ENCODE measurements at places on chromosomes 12 and 14.

- DNase-seq: peak; percentile 2
Observed at GRCh38 chr14:50607181-50607580, 47.2 kb downstream of the ATL1 start.

DNA sequence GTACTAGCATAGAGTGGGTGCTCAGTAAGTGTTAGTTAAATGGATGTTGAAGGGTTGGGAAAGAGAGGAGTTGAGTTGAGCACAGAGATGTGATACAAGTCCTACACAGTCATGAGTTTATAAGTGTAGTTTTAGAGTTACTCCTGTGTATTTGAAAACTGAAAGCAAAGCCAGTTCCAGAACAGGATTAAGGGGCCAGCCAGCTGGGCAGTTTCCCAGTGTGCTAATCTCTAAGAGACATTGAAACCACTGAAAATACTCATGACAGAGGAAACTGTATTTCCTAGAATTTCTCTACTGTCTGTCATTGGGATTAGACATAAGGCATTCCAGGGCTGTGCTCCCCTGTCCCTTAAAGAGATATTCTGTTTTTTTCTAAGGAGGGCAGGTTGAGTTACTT, 101.0 kb downstream of the DERA start:
- DNase-seq: peak; percentile 4

- no peak for DNase-seq
Observed at GRCh38 chr14:77120771-77121743, 20.5 kb downstream of the ZDHHC22 start.

DNA sequence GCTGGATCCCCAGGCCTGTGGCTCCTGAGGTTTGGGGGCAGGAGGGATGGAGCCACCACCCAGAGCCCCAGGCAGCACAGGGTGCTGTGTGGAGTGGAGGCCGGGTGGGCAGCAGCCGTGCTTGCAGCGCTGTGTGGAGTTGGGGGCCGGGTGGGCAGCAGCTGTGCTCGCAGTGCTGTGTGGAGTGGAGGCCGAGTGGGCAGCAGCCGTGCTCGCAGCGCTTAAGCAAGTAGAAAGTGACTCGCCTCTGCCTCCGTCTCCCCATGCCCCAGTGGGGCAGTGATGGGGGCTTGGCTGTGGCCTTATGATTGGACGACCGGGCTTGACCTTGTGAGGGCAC, 10.3 kb downstream of the CEP170B start:
- DNase-seq: no peak

GRCh38 chr12:1630827-1631591, 2.0 kb downstream of the WNT5B start:
- no peak for DNase-seq

GRCh38 chr12:87112571-87113345, 856.6 kb upstream of the MGAT4C start:
- DNase-seq: no peak

DNA sequence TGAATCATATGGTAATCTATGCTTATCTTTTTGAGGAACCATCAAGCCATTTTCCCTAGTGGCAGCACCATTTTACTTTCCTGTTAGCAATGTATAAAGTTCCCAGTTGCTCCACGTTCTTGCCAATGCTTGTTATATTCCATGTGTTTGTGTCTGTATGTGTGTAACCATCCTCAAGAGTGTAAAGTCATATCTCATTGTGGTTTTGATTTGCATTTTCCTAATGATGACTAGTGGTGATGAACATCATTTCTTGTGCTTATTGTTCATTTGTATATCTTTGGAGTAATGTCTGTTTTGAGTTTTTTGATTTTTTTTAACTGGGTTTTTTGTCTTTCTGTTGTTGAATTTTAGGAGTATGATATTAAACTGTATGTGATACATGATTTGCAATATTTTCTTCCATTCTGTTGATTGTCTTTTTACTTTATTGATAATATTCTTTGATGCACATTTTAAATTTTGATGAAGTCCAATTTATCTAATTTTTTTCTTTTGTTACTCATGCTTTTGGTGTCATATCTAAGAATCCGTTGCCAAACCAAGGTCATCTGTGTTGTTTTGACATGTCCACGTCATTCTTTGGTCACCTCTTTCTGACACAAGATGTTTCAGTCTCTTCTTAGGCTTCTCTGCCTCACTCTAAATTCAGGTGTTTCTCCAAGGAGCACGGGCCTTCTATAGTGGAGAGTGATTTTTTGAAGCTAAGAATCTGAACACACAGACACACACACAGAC, 36.1 kb downstream of the PPHLN1 start:
- DNase-seq: no peak

DNA sequence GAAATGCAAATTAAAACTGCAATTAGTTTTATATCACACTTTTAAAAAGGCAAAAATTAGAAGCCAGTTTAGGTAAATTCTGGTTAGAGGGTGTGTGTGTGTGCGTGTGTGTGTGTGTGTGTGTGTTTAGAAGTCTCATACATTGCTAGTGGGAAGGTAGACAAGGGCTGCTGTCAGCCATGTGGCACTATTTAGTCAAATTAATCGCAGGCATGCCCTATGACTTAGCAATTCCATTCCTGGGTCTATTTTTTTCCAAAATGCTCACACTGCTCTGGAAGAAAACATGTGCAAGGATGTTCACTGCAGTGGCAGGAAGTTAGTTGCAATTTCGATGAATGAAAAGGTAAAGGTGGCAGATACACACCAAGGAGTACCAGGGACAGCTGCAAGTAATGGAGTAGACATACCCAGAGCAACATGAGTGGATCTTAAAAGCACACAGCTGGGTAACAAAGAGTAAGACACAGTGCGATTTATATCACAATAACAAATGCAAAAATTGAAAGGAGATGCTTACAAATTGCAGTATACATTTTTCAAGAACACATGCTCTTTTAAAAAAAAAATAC, 11.6 kb downstream of the CAPZA3 start:
- DNase-seq: no peak

DNA sequence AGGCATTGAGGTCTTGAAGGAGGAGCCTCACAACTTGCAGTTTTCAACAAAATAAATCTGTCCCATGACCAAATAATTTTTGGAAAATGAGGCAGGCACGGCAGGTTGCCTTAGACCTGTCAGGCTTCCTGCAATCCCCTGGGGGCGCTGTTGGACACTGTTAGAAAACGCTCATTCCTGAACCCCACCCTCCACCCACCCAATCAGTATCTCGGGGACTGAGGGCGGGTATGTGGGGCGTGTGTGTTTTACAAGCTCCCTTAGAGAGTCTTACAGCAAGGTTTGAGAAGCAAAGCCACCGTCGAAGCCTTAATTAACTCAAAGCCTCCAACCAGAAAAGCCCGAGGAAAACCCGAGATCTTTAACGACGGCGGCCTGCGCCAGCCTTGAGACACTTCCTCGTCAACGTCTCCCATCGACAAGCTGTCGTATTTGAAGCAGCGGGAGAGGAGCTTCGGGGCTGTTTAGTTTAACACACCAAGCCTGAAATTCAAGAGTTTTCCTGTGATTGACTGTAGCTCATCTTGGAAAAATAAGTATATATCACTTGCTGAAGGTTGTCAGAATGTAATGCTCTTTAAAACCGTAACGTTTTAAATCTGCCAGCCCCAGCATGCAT, 123.0 kb downstream of the GLT1D1 start:
- DNase-seq: peak; percentile 70

All from K562 (cell line).